SK-N-SH (cell line): ENCODE measurements at places on chromosomes 12 and 14. TPM values are rescaled to one million over a fixed set of nuclear protein-coding genes. Genes with fewer than 3 reads are reported as not detected.
A peak's percentile ranks its signal among the peaks of the same experiment; 100 is the strongest.

GRCh38 chr14:105385322-105385637 is 13.1 kb upstream of the TEX22 start:
- no peak for DNase-seq
- H3K27ac ChIP-seq, result no peak overlapping the region
- H3K27me3 ChIP-seq, result no peaks in the 10 kb centered on the region
- H3K36me3 ChIP-seq, result no peaks in the 10 kb centered on the region
- no peak overlapping the region for H3K4me3 ChIP-seq

The IAPP gene
- 0.42 TPM in 1 of 2 replicates, not detected in the other for polyA plus RNA-seq

The IKBIP gene
- 25.2 and 26.4 TPM in 2 replicates for polyA plus RNA-seq

The ISCU gene
- 165 and 166 TPM in 2 replicates for polyA plus RNA-seq

DNA sequence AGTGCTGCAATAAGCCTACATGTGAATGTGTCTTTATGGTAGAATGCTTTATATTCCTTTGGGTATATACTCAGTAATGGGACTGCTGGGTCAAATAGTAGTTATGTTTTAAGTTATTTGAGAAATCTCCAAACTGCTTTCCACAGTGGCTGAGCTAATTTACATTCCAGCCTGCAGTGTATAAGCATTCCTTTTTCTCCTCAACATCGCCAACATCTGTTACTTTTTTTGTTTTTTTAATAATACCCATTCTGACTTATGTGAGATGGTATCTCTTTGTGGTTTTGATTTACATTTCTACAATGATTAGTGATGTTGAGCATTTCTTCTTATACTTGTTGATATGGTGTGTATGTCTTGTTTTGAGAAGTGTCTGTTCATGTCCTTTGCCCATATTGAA is 1186.2 kb downstream of the BCL11B start:
- no peaks in the 10 kb centered on the region for H3K4me1 ChIP-seq
- no peak overlapping the region for H3K27ac ChIP-seq
- H3K4me3 ChIP-seq, result no peak overlapping the region
- no peak for DNase-seq
- no peaks in the 10 kb centered on the region for H3K36me3 ChIP-seq
- no peaks in the 10 kb centered on the region for H3K27me3 ChIP-seq

- no peak overlapping the region for H3K4me3 ChIP-seq
- no peaks in the 10 kb centered on the region for H3K4me1 ChIP-seq
- no peak overlapping the region for H3K27ac ChIP-seq
- DNase-seq, result no peak
- H3K27me3 ChIP-seq, result no peaks in the 10 kb centered on the region
- no peaks in the 10 kb centered on the region for H3K36me3 ChIP-seq
These were observed 69.9 kb upstream of the AVPR1A start for GRCh38 chr12:63220921-63221320.

DNA sequence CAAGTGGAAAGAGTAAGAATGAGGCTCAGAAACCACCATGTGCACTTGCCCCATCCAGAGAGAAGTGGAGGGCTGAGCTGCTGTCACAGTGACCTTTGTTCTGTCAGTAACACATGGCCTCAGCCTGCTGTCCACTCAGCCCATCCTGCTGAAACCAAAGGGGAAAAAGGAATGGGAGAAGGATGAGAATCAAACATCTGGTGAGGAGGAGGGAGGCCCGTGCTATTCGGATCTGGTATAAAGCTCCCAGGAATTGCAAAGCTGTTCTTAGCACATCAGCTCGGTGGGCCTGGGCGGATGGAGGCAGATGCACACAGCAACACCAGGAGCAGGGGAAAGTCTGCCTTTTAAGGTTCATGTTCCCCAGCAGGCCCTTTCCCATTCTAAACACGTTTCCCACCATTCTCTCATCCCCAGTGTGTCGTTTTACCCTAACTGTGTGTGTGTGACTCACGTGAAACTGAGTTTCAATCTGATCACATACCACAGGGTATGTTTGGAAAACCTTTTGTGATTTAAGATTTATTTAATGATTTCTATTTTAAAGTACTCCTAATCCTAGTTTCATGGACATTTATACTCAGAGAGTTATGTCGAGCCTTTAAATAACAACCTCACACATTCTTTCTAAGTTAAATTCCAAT is 36.8 kb downstream of the RTRAF start:
- no peak overlapping the region for H3K27ac ChIP-seq
- no peak overlapping the region for H3K4me3 ChIP-seq
- no peak for DNase-seq
- H3K36me3 ChIP-seq, result no peaks in the 10 kb centered on the region
- no peaks in the 10 kb centered on the region for H3K27me3 ChIP-seq
- peaks cover 43% of the 10 kb centered on the region for H3K4me1 ChIP-seq

The RPL10L gene
- polyA plus RNA-seq, result not detected in 2 replicates

The TAS2R19 gene
- 0.15 and 0.47 TPM in 2 replicates for polyA plus RNA-seq

The GPATCH2L gene
- polyA plus RNA-seq, result 17.7 and 28.5 TPM in 2 replicates

The DEPDC4 gene
- polyA plus RNA-seq, result 0.76 and 1.7 TPM in 2 replicates

The GLT8D2 gene
- 50.0 and 69.5 TPM in 2 replicates for polyA plus RNA-seq

The ABCC9 gene
- polyA plus RNA-seq, result 0.02 and 0.06 TPM in 2 replicates

GRCh38 chr12:117124421-117125271 is 25.4 kb upstream of the TESC start:
- H3K27ac ChIP-seq, result no peak overlapping the region
- H3K36me3 ChIP-seq, result no peaks in the 10 kb centered on the region
- H3K4me3 ChIP-seq, result no peak overlapping the region

DNA sequence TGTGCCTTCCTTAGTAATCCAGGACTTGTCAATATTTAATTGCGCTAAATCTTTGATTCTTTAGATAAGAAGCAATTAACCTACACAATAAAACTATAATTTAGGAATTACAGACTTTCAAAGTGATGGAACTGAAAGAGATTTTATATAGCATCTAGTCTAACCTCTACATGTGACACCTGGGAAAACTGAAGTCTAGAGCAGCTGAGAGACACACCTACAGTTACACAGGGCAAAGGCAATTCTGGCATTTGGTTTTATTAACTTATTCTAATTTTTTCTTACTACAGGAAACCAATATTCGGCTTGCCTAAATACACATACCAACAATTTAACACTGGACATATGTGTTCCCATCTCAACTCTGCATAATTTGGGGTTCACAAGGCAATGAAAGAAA is 196.5 kb downstream of the STXBP6 start:
- no peaks in the 10 kb centered on the region for H3K27me3 ChIP-seq
- H3K4me3 ChIP-seq, result no peak overlapping the region
- no peaks in the 10 kb centered on the region for H3K4me1 ChIP-seq
- no peak overlapping the region for H3K27ac ChIP-seq
- no peak for DNase-seq

The RAD51AP1 gene
- 6.0 and 7.1 TPM in 2 replicates for polyA plus RNA-seq

The TPH2 gene
- not detected in 2 replicates for polyA plus RNA-seq

DNA sequence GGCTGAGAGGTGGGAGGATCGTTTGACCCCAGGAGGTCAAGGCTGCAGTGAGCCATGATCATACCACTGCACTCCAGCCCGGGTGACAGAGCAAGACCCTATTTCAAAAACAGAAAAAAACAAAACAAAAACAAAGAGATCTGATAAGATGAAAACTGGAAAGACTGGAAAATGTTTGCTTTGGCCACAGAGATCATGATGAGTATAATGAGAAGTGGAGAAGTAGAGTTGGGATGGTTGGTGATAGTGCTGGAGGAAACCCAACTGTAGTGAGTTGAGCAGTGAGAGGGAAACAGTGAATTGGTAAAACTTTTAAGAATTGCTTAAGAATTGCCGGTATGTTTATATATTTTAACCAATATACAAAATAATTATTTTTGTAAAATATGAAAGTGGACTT is 39.2 kb downstream of the MON2 start:
- no peaks in the 10 kb centered on the region for H3K27me3 ChIP-seq
- no peak overlapping the region for H3K27ac ChIP-seq
- H3K4me1 ChIP-seq, result no peaks in the 10 kb centered on the region
- no peak for DNase-seq
- no peak overlapping the region for H3K4me3 ChIP-seq

- no peaks in the 10 kb centered on the region for H3K36me3 ChIP-seq
- peaks cover 6% of the 10 kb centered on the region; the same call in 1 of the 2 replicates for H3K4me1 ChIP-seq
- H3K4me3 ChIP-seq, result no peak overlapping the region
- H3K27ac ChIP-seq, result no peak overlapping the region
- peaks cover 36% of the 10 kb centered on the region for H3K27me3 ChIP-seq
- DNase-seq, result no peak
These were observed 611.3 kb downstream of the VRK1 start for GRCh38 chr14:97408503-97408902.

GRCh38 chr14:78595797-78596196 is 425.6 kb downstream of the NRXN3 start:
- peak; percentile 27 for DNase-seq
- no peaks in the 10 kb centered on the region for H3K36me3 ChIP-seq
- H3K27me3 ChIP-seq, result no peaks in the 10 kb centered on the region
- no peaks in the 10 kb centered on the region for H3K4me1 ChIP-seq

- peak; percentile 27 for DNase-seq
- peaks cover 6% of the 10 kb centered on the region; the same call in 1 of the 2 replicates for H3K4me1 ChIP-seq
- no peak overlapping the region for H3K4me3 ChIP-seq
- no peaks in the 10 kb centered on the region for H3K36me3 ChIP-seq
- no peaks in the 10 kb centered on the region for H3K27me3 ChIP-seq
- H3K27ac ChIP-seq, result no peak overlapping the region
These were observed 36.7 kb upstream of the FERMT2 start for GRCh38 chr14:52987514-52987913.

DNA sequence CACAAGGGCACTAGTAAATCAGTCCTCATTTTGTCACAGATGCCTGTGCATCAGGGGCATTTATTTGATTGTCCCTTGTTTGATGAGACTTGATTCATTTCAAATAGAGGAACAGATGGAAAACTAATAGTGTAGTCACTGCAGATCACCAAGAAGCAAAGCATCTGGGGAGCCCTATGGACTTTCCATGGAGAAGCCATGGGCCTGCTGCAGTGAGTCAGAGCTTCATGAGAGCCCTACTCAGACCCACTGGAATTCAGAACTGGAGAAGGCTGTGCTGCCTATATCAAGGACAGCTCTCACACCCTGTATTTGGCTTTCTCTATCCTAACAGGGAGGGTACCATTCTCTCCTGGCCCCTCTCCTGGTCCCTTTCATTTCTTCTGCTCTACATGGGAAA is 126.2 kb downstream of the GRIP1 start:
- no peaks in the 10 kb centered on the region for H3K36me3 ChIP-seq

GRCh38 chr14:68793734-68794129 is 865 bp upstream of the ZFP36L1 start:
- H3K4me3 ChIP-seq, result peak overlapping the region; percentile 36
- peaks cover 29% of the 10 kb centered on the region for H3K4me1 ChIP-seq
- no peak for DNase-seq
- peak overlapping the region; percentile 91 for H3K27ac ChIP-seq

DNA sequence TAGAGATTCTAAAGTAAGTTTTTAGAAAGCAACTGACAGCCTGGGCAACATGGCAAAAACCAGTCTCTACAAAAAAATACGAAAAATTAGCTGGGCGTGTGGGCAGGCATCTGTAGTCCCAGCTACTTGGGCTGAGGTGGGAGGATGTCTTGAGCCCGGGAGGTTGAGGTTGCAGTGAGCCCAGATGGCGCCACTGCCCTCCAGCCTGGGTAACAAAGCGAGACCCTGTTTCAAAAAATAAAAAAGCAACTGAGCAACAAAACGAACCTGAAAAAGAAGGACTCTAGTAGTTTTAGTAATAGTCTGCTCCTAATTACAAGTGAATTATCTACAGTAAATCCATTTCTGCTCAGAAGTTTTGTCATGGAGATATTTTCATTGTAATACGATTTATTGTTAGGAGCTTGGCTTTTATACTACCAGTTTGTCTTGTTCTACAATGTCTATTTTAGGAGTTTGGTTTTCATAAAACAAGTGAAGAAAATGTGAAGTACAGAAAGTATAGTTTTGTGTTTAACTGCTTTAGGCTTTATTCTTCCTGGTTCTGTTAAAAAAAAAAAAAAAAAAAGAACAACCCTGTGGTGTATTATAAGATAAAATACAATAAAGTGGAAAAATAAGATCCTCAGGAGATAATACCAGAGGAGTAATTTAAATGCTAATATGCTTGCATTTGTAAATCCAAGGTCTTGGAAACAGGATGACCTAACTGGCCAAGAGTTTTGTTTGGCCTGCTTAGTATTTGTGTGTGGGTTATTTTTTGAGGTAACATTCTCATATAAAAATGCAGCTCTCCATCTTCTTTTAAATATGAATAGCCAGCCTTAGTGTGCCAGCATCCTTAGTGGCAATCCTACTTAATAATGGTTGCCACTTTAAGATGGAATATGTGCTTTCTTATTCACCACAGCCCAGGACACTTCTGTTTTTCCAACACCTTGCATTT is 2.8 kb downstream of the TMX1 start:
- peaks cover 13% of the 10 kb centered on the region; the same call in 1 of the 2 replicates for H3K4me1 ChIP-seq
- peaks cover 34% of the 10 kb centered on the region for H3K36me3 ChIP-seq
- no peaks in the 10 kb centered on the region for H3K27me3 ChIP-seq
- H3K27ac ChIP-seq, result no peak overlapping the region
- DNase-seq, result no peak
- H3K4me3 ChIP-seq, result no peak overlapping the region

The ABCD2 gene
- 0.02 and 0.10 TPM in 2 replicates for polyA plus RNA-seq

GRCh38 chr12:22318108-22318737 is 16.3 kb downstream of the ST8SIA1 start:
- H3K27ac ChIP-seq, result no peak overlapping the region
- no peak overlapping the region for H3K4me3 ChIP-seq
- H3K27me3 ChIP-seq, result peaks cover 12% of the 10 kb centered on the region; the same call in 1 of the 2 replicates
- no peak for DNase-seq

- H3K27ac ChIP-seq, result no peak overlapping the region
- H3K4me1 ChIP-seq, result peaks cover 4% of the 10 kb centered on the region; the same call in 1 of the 2 replicates
- peaks cover 9% of the 10 kb centered on the region; the same call in 1 of the 2 replicates for H3K27me3 ChIP-seq
- H3K36me3 ChIP-seq, result no peaks in the 10 kb centered on the region
- DNase-seq, result peak; percentile 83
These were observed 1.1 kb downstream of the JAG2 start for GRCh38 chr14:105167303-105168092.

- H3K27ac ChIP-seq, result no peak overlapping the region
- peaks cover 49% of the 10 kb centered on the region for H3K4me1 ChIP-seq
- peak; percentile 62 for DNase-seq
- H3K27me3 ChIP-seq, result no peaks in the 10 kb centered on the region
- no peaks in the 10 kb centered on the region for H3K36me3 ChIP-seq
These were observed 2.5 kb downstream of the AHNAK2 start for GRCh38 chr14:104975481-104976197.

GRCh38 chr12:123096182-123096581 is 54.7 kb downstream of the PITPNM2 start:
- no peaks in the 10 kb centered on the region for H3K36me3 ChIP-seq
- peaks cover 23% of the 10 kb centered on the region; the same call in 1 of the 2 replicates for H3K4me1 ChIP-seq
- no peak overlapping the region for H3K27ac ChIP-seq
- no peak for DNase-seq

The KERA gene
- not detected in 2 replicates for polyA plus RNA-seq

The ARHGAP5 gene
- 7.2 and 11.1 TPM in 2 replicates for polyA plus RNA-seq

- no peaks in the 10 kb centered on the region for H3K27me3 ChIP-seq
- no peaks in the 10 kb centered on the region for H3K36me3 ChIP-seq
- no peak for DNase-seq
These were observed 1.7 kb upstream of the SLC25A29 start for GRCh38 chr14:100307766-100308426.
